ENCODE measurements at places on chromosomes 1 and 21.

DNA sequence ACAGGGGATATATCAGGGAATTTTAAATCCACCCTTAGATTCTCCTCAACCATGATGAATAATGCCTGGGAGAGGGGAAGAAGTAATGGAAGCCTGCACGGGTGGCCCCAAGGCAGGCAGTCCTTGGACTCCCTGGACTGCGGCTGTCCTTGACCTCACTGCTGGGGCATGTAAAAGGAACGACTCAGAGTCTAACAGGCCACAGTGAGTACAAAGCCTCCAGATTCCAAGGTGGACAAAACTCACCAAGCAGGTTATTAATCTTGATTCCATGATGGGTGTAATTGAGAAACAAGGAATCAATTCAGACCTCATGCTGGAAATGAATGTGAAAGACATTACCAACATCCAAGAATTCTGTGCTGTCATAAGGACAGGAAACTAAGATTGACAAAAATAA is 13.0 kb upstream of the ARHGAP29 start:
- no peak for DNase-seq

DNA sequence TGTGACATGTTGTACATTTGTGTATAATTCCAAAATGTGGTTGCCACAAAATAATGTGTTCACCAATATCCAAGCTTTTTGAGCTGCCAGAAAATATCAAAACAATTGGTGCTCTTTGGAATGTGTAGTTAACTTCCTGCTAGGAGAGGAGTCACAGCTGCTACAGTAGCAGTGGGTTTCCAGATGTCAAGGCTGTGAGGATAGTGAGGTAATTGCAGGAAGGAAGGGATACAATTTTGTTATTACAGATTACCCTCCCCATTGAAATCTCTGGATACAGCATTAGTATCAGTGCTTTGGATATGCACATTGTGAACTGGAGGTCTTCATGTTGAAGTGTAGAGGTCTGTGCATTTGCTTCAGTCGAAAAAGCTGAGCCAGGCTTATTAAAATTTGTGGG is 253.2 kb downstream of the PTPRC start:
- no peak for DNase-seq

DNA sequence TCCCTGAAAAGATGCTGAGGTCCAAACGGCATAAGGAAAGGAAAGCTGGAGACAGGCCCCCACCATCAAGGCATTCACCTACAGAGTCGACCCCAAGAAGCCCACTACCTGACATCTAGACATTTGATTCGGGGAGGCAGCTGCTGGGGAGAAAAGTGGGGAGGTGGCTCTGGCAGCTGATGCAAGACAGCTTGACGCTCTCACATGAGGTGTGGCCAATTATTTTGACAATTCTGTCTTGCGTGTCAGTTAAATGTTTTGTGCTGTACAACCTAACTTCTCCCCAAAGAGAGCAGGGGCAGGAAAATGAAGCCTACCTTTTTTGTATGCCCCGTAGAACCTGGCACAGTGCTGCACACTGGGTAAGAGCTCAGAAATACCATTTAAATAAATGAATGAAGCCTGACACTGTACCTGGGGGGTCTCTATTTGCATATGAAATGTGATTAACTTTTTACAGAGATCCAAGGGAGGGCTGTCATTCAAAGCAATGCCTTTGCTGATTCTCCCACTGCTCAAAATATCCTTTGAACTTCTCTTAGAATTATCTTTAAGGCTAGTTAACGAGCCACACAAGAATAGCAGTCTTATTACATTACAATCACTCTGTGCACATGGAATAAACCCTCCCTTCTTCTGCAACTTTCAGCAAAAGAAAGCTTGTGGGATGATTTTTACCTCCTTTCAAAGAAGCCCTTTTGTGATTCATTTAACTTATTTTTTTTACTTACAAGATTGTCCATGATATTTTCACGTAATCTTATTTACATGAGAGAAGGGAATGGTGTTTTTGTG is 163.2 kb downstream of the TNR start:
- no peak for DNase-seq

GRCh38 chr1:172971241-172971640 is 79.5 kb downstream of the TNFSF18 start:
- DNase-seq = no peak

DNA sequence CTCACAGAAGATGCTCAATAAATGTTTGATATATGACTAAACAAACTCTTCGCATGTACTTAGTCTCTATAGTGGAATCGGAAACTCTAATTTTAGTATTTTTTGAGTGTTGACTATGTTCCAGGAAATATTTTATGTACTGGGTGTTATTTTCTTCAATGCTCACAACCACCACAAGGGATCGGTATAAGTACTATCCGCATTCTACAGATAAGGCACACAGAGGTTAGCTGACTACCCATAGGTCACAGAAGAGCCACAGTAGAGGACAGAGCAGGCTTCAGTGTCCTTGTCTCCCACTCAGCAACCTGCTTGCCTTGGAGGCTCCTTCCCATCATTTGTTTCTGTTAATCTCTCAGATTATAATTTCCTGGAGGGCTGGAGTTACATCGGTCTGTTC is 451.3 kb downstream of the OMA1 start:
- no peak for DNase-seq

- no peak for DNase-seq
Measured at GRCh38 chr1:16205334-16205671, 7.1 kb downstream of the ARHGEF19 start.

- peak; percentile 96 for DNase-seq
Measured at GRCh38 chr1:234608025-234608910, 1.7 kb downstream of the IRF2BP2 start.

Data from hematopoietic multipotent progenitor cell treated with erythropoietin and hydrocortisone succinate and interleukin-3 and kit ligand, for 17 days (in vitro differentiated cells).